ENCODE measurements at places on chromosomes 11 and 22. TPM values are rescaled to one million over a fixed set of nuclear protein-coding genes. Genes with fewer than 3 reads are reported as not detected.

DNA sequence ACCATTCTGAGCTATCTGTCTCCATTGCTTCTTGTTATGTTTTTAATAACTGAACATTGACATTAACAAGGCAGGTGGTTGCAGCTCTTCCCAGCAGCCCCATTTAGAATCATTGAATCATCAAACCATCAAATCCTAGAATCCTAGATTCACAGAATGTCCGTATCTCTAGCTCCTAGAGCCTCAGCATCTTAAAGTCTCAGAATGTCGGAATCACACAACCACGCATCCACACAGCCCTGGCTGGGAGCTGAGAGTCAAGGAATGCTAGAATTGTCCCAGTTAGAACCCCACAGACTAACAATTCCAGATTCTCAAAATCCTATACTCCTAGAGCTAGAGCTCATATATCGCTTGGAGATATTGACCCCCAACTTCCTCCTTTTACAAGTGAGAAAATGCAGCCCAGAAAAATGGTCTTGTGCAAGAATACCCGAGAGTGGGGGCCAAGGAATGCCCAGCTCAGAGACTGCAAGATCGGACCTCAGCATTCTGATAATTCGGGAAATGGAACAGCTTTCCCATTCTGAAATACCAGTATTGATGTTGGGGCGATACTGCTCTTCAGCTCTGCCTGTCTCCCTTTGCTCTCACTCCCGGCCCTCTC, 38.8 kb downstream of the PDE2A start:
- no peak overlapping the region for H3K4me3 ChIP-seq
- no peaks in the 10 kb centered on the region for H3K36me3 ChIP-seq
- H3K27ac ChIP-seq = no peak overlapping the region
- peaks cover 35% of the 10 kb centered on the region for H3K27me3 ChIP-seq
- no peak for DNase-seq

The OR52E8 gene
- not detected for total RNA-seq

The MCHR1 gene
- total RNA-seq = 3.2 TPM

The PLXNB2 gene
- total RNA-seq = 467 TPM

The RASD2 gene
- total RNA-seq = 0.14 TPM

DNA sequence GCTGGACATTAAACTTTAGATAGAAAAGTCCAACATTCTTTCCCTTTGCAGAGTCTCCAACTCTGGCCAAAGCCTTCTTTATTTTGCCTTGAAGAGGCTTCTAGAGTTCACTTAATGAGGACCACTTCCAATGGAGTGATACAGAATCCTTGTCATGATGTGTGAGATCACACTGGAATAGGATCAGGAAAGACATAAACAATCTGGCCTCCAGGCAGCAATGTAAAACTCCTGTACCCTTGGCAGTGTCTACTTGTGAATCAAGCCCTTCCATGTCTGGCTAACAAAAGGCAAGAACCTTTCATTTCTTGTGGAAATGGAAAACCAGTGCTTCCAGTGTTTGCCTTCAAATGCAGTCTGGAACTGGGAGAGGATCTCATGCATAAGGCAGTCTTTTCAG, 56.5 kb upstream of the FIBIN start:
- H3K4me1 ChIP-seq = no peaks in the 10 kb centered on the region
- no peaks in the 10 kb centered on the region for H3K36me3 ChIP-seq
- DNase-seq = no peak
- no peaks in the 10 kb centered on the region for H3K27me3 ChIP-seq
- H3K4me3 ChIP-seq = no peak overlapping the region

The KCNK4 gene
- 0.58 TPM for total RNA-seq

The PLEKHA7 gene
- total RNA-seq = 23.9 TPM

The ACTN3 gene
- total RNA-seq = 0.11 TPM

GRCh38 chr11:87331273-87331672, 293.5 kb downstream of the TMEM135 start:
- no peak for DNase-seq
- peaks cover 25% of the 10 kb centered on the region for H3K36me3 ChIP-seq
- no peaks in the 10 kb centered on the region for H3K27me3 ChIP-seq
- no peak overlapping the region for H3K27ac ChIP-seq
- no peak overlapping the region for H3K4me3 ChIP-seq
- no peaks in the 10 kb centered on the region for H3K4me1 ChIP-seq

The OR52I1 gene
- not detected for total RNA-seq

DNA sequence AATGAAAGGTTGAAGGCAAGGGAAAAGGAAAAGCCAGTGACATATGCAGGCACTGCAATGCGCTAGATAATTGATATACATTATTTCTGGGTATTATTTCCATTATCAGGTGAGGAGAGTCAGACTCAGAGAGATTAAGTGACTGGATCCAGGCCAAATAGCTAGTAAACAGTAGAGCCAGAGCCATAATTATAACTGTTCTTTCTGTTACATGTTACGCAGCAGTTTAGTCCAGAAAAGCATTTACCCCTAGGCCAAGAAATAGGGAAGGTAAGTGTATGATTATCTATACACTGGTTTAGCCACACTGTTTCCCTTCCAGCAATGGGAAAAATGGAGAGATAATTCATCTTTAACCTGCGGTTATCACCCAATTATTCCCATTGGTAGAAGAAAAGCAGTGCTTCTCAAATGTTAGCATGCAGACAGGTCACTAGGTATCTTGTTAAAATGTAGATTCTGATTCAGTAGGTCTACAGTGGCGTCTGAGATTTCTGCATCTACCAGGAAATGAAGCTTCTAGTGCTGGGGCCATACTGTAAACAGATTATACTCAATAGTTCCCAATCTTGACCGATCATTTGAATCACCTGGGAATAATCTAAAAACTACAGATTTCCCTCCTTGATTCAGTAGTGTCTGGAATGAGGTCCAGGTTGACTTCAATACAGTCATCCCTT, 69.4 kb downstream of the RBFOX2 start:
- peaks cover 37% of the 10 kb centered on the region for H3K4me1 ChIP-seq
- no peaks in the 10 kb centered on the region for H3K36me3 ChIP-seq
- DNase-seq = no peak

The C1QTNF4 gene
- total RNA-seq = 4.7 TPM

All from mesothelial cell of epicardium (in vitro differentiated cells).